ENCODE measurements at places on chromosomes 12 and 14. TPM values are rescaled to one million over a fixed set of nuclear protein-coding genes. Genes with fewer than 3 reads are reported as not detected.

- no peak overlapping the region for H3K4me3 ChIP-seq
- no peak overlapping the region for H3K27ac ChIP-seq
- DNase-seq: no peak
- no peaks in the 10 kb centered on the region for H3K36me3 ChIP-seq
Observed at GRCh38 chr14:54652188-54652587, 85.3 kb downstream of the SAMD4A start.

Gene KIF5A
- 2.1 TPM for total RNA-seq

- peaks cover 16% of the 10 kb centered on the region for H3K4me1 ChIP-seq
- no peak for DNase-seq
- H3K4me3 ChIP-seq: peak overlapping the region; percentile 91
- H3K27me3 ChIP-seq: no peaks in the 10 kb centered on the region
Observed at GRCh38 chr12:120529641-120530417, 871 bp upstream of the COQ5 start.

GRCh38 chr14:90003526-90004307 lies 48.0 kb downstream of the TDP1 start:
- H3K27me3 ChIP-seq: no peaks in the 10 kb centered on the region
- no peak for DNase-seq
- H3K4me3 ChIP-seq: no peak overlapping the region
- peaks cover 8% of the 10 kb centered on the region for H3K36me3 ChIP-seq
- no peaks in the 10 kb centered on the region for H3K4me1 ChIP-seq
